Bone marrow (tissue), 2 donors: ENCODE measurements at places on chromosomes 7 and 10.

- no peak for DNase-seq
Observed at GRCh38 chr7:64890761-64891362, 12.2 kb upstream of the ZNF273 start.

GRCh38 chr7:31059551-31059950, 7.4 kb downstream of the ADCYAP1R1 start:
- DNase-seq = no peak

- DNase-seq = no peak
Observed at GRCh38 chr10:51860257-51860656, 160.9 kb upstream of the CSTF2T start.

- no peak for DNase-seq
Observed at GRCh38 chr10:110324805-110325280, 20.1 kb upstream of the SMNDC1 start.

DNA sequence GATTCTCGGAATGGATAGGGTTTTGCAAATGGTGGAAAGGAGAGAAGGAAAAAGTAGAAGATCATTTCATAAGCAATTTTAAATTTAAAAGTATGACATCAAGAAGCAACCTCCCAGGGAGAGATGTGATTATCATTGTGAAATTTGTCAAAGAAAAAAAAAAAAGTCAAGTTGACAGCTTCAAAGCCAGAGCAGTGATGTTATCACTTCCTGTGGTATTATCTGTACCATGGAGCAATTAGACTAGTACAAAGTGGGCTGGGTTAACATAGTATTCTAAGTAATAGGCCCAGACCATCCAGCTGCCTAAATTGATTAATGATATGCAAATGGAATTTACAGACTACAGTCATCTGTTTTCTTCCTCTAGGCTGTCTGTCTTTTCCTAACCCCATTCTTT, 84.0 kb upstream of the NPY start:
- no peak for DNase-seq

GRCh38 chr10:8273749-8274148, 219.3 kb downstream of the GATA3 start:
- no peak for DNase-seq

- no peak for DNase-seq
Observed at GRCh38 chr7:19928247-19928646, 154.8 kb upstream of the TMEM196 start.
